Activated T-helper 1 cell treated with Interleukin-2 at 50 U/mL for 16 hours (primary cell): ENCODE measurements at places on chromosomes 11 and 22.

DNA sequence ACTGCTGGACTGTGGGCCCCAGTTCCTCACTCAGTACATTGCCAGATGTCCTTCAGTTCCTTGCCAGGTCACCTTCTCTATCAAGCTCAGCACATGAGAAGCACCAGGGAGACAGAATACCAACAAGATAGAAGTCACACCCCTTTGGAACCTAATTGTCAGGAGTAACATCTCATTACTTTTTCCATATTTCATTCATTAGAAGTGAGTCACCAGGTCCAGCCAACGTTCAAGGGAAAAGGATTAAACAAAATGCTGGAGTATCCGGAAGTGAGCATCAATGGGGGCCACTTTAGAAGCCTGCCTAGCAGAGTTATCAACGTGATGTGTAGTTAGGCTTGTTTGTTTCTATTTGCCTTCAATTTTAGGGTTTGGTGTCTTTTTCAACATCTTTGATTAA is 569.3 kb downstream of the MIAT start:
- DNase-seq: no peak

DNA sequence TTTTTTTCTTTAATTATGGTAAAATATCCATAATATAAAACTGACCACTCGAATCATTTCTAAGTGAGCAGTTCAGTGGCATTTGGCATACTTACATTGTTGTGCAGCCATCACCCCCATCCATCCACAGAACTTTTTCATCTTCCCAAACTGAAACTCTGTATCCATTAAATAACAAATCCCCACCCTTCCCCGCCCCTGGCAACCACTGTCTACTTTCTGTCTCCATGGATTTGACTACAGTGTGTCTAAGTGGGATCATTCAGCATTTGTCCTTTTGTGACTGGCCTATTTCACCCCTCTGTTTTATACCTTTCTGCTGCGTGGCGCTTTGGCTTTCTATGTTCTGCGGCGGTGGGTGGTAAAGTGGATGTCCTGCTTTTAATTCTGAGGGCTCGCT is 49.1 kb downstream of the RTN4R start:
- DNase-seq: no peak

- no peak for DNase-seq
These were observed 265.3 kb downstream of the FAT3 start for GRCh38 chr11:92489826-92490399.

GRCh38 chr22:17205432-17205831 is 13.8 kb downstream of the ADA2 start:
- no peak for DNase-seq

DNA sequence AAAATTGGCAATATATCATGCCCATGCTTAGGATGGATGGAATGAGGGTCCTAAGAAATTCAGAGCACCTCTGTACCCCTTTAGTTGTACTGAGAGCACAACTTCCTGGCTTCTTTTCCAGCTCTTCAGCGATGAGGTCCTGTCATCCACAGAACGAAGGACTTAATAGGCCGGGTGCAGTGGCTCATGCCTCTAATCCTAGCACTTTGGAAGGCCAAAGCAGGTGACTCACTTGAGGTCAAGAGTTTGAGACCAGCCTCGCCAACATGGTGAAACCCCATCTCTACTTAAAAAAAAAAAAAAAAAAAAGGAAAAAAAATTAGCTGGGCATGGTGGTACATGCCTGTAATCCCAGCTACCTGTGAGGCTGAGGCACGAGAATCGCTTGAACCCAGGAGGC is 125.3 kb upstream of the BMAL1 start:
- DNase-seq: no peak

GRCh38 chr11:47524291-47524874 is 28.5 kb downstream of the CELF1 start:
- DNase-seq: no peak

DNA sequence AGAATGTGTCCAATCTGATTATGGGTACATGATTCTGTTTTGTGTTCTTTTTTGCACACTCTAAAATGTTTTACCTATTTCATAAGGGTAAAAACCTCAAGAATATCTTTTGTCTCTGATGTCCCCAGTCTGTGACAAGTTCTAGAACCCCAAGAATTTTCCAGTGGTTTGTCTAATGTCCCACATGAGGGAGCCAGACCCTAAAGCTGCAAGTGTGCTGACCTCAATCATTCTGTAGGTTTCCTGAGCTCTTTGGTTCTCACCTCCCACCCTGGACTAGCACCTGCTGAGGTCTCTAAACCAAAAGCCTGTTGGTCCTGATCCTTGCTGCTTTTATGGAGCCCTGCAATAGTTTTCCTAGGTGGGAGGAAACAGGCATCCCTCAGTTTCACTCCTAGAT is 149.8 kb upstream of the MPPED2 start:
- no peak for DNase-seq

DNA sequence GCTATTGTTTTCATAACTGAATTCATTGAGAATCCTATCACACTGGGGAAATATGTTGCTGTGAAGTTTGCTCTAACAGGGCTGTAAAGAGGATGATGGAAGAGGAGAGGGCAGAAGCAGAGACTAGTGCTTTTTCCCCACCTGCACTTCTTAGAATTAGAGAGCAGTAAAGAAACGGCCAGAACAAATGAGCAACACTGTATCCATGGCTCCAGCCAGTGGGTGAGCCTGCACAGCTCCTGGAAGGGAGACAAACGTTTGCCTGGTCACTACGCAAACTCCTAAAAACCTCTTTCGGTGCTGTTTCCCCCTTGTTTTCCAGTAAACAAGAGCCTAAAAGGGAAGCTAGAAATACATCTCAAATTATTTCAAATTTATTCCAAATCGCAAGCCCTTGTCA is 22.2 kb upstream of the OR10D3 start:
- no peak for DNase-seq

GRCh38 chr22:38981005-38981991 is 849 bp upstream of the APOBEC3B start:
- no peak for DNase-seq

GRCh38 chr11:111299101-111300026 is 1.0 kb downstream of the POU2AF3 start:
- DNase-seq: no peak

DNA sequence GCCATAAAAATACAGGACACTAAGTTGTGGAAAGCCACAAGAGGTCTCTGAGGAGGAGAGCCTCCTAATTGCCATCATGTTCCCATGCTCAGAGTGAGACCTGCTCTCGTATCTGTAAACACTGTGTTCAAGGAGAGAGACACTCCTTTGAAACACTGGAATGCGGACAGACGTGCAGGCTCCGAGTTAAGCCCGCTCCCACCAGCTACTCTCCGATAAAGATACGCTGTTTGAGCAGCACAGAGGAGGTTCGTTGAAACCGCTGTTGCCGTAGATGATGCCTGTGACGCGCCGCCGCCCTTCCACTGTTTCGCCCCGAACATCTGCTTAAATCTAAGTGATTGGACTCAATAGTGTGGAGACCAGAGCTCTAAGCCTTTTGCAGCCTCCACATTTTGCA is 25.1 kb downstream of the NUP50 start:
- no peak for DNase-seq

- DNase-seq: no peak
These were observed 11.6 kb downstream of the SLC37A2 start for GRCh38 chr11:125074511-125075241.

- no peak for DNase-seq
These were observed 35.6 kb downstream of the TBC1D22A start for GRCh38 chr22:46798041-46798365.

DNA sequence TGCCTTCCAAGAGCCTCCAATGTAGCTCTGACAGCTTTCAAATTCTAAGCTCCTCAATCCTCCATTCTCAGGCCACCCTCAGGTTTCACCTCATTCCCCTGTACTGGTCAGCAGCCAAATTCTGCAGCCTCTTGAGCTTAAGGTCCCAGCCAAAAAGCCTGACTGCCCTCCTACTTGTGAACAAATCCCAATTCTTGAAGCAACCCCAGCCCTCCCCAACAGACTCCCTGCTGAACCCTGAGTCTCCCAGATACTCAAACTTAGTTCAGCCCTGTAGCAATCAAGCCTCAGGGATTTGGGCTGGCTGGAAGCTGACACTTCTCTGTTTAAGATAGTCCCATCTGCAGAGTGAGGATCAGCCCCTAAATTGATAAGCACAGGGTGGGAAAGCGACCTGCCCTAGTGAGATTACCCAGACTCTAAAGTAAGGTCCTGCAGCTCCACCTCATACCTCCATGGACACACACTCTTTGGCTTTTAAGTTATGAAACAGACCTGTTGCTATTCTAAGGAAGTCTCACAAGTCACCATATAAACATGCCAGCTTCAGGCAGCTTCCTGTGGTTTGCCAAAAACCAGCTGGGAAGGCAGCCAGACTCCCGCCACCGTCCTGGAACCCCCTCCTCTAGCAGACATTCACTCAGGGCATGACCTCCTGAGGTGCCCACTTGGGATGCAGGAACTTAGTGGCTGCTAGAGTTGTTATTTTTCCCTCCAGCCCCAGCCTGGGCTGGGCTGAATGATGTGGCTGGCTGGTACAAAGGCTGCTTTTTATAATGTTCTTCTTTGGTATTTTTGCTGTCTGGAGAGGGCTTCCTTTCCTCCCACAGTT is 82.5 kb upstream of the PICALM start:
- no peak for DNase-seq

GRCh38 chr11:119356349-119357031 is 10.0 kb upstream of the MFRP start:
- peak; percentile 51 for DNase-seq

- no peak for DNase-seq
These were observed 4.8 kb upstream of the ARHGEF12 start for GRCh38 chr11:120331301-120331996.

GRCh38 chr11:22474616-22475015 is 136.4 kb downstream of the SLC17A6 start:
- no peak for DNase-seq

DNA sequence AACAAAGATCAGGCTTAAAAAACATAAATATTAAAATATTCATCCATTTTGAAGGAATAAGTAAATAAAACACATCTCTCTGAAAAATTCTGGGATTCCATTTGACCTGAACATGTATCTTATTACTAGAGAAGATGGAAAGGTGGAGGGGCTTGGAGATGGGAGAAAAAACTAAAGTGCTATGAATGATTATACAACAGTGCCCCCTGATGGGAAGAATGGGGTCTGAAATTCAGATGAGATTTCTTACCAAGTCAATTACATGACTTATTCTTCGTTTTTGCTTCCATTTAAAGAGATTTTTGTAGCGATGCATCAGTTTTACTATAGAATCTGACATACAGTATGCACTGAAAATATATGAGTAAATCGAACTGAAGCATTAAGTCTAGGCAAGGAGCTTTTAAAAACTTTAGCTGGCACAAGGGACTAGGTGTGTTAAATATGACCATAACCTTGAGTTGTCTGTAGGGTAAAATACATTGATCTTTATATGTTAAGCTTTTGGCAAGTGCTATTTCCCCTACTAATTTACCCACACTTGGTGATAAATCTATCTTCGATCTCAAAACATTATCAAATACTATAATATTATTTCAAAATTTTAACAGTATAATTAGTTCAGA is 718.8 kb downstream of the CNTN5 start:
- DNase-seq: no peak

- no peak for DNase-seq
These were observed 62.0 kb downstream of the ZNF280B start for GRCh38 chr22:22446517-22446916.

GRCh38 chr11:96227244-96227643 is 115.8 kb downstream of the MAML2 start:
- DNase-seq: no peak

- no peak for DNase-seq
These were observed 8.2 kb downstream of the ABCG4 start for GRCh38 chr11:119157063-119157462.

DNA sequence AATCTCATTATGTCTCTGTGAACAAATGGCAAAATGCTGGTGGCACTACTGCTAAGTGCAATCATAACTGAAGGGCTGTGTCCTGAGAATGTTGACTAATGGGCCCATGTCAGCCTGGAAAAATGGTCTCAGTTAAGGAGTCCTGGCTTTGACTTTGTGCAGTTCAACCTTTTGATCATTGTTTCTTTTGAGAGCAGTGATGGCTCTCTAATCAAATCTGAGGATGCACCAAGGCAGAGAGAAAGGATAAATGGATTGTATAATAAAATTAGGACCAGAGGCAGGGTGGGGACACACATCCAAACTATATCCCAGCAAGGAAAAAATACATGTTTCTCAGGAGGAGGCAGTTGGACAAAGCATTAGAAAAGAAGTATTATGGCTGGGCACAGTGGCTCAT is 59.6 kb upstream of the SYN3 start:
- no peak for DNase-seq

DNA sequence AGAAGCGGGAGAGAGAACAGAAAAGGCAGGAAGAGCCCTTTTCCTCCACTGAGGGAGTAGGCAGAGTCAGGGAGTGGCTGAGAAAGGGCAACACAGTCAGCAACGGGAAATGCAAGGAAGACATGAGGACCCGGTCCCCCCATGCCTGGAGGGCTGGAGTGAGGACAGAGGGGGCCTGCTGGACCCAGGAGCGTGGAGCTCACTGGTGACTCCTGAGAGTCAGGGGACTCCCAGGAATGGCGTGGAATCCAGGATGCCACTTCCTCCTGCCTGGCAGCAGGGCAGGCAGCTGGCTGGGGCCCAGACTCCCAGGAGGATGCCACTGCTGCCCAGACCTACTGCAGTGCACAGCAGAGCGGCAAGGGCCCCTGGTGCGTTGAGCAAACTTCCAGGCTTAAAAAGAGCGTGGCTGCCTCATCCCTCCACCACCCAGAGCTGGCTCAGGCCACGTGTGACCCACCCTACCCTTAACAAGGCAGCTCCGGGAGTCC is 11.3 kb downstream of the C11orf21 start:
- DNase-seq: no peak

- DNase-seq: no peak
These were observed 26.8 kb upstream of the RAG1 start for GRCh38 chr11:36540998-36541397.

- no peak for DNase-seq
These were observed 256.9 kb upstream of the CTSC start for GRCh38 chr11:88594274-88594950.

DNA sequence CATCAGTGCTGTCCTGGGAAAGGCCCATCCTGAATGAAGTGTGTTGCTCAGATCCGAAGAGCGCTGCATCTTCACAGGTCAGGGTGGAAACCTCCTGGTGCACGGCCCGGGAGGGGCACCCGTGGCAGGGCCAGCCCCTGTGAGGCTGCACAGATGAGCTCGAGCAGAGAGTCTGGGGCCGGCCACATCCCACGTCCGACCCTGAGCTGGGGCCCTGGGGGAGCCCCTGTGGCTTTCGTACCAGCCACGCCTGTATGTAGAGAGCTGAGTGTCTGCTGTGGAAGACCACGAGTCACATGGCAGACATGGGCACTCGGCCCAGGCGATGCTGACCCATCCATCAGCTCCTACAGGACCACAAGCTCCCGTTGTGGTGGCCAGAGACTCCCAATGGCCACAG is 24.9 kb upstream of the SEPTIN5 start:
- no peak for DNase-seq

GRCh38 chr22:35634943-35635540 is 13.2 kb upstream of the APOL6 start:
- no peak for DNase-seq
